Activated effector memory CD4-positive, alpha-beta T cell treated with Interleukin-2 at 50 U/mL for 16 hours (primary cell): ENCODE measurements at places on chromosomes 11 and 22.

DNA sequence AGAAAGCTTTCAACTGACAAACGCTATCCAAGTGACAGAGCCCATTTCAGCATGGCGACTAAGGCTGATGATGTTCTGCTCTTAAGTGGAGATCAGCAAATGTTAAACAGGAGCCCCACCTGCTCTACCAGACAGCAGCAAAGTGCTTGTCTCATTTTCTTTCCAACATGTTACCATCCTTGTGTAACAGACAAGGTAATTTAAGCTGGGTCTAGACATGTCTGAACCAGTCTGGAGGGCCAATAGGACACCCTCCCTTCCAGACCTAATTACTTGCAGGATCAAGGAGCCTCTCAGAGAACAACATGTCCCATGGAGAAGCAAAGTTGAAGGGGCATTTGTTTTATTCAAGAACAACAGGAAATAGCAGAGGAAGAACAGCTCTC is 3.9 kb upstream of the LMO2 start:
- DNase-seq = no peak

GRCh38 chr11:64711138-64711955 is 11.7 kb downstream of the NRXN2 start:
- no peak for DNase-seq

DNA sequence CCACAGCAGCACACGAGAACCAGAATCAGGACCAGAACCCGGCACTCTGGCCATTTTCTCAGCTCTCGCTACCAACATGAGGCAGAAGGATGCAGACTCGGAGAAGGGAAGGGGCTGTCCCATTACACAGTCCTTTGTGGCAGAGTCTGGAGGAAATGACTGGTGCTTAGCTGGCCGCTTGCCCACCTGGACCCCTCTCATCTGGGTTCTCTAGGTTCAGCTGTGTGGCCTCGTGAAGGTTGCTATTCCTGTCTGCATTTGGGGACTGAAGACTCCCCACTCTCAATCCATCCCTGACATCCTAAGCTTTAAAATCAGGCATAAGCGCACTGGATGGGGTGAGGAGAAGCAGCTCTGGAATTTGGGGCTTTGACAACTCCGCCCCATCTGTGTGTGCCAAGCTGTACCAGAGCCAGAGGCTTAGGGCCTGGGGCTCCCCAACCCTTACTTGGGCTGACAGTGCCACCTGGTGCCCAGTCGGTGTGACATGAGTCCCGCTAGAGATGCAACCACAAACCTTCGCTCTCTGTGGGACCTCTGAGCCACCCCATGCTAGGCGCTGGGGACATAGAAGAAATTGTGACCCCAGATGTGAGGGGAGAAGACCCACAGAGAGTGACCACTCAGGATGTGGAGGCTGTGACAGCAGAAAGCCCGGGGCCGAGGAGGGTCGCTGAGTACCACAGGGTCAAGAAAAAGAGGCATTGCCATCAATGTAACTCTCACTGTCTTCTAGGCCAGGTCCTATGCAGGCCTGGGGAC is 35.8 kb upstream of the FCHSD2 start:
- peak; percentile 64 for DNase-seq

GRCh38 chr11:62399172-62399877 is 19.5 kb upstream of the SCGB1A1 start:
- DNase-seq = no peak

DNA sequence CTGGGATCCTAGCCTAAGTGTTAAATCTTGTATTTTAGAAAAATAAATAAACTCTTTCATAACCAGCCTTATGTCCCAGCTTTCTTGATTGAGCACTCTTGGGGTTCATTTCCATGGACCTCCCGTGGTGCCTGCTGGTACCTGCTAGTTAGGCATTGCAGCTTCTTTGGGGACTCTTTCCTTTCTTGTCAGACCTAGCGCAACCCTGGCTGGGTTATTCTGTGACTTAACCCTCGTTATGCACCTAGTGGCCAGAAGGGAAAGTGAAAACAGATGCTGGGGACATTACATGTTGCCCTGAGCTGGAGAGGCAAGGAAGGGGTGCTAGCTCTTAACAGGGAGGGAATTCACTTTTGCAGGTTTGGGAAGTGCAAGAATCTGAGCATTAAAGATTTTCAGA is 46.8 kb downstream of the APIP start:
- DNase-seq = no peak

DNA sequence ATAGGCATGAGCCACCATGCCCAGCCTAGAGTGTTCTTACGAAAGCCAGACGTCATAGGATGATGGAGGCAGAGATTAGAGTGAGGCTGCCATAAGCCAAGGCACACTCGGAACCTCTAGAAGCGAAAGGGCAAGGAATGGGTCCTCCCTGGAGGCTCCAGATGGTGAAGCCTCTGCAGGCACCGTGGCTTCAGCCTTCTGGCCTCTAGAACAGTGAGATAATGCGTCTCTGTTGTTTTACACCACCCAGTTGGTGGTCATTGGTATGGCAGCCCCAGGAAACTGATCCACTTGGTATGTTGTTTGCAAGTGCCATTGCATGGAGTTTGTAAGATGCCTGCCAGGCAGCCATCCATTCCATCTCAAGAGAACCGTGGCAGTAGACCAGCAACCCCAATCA is 791.0 kb downstream of the TBC1D22A start:
- no peak for DNase-seq

DNA sequence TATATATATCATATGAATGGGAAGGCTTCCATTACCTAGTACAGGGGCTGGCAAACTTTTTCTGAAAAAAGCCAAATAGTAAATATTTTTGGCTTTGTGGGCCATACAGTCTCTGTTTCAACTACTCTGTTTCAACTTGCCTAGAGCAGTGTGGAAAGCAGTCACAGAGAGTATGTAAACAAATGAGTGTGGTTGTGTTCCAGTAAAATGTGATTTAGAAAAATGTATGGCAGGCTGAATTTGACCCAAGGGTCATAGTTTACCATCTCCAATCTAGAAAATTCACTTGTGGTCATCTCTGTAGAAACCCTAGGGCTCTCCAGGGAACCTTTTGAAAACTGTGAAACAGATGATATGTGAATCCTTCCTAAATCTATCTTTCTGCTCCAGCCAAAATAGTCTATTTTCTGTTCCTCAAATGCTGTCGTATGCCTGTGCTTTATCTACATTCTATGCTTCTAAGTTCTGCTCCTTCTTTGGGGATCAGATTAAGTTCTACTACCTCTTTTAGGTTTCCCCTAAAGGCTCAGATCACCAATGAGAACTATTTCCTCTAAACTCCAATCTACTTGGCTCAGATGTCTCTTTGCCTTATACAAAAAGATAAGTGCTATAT is 356.2 kb downstream of the METTL15 start:
- no peak for DNase-seq

DNA sequence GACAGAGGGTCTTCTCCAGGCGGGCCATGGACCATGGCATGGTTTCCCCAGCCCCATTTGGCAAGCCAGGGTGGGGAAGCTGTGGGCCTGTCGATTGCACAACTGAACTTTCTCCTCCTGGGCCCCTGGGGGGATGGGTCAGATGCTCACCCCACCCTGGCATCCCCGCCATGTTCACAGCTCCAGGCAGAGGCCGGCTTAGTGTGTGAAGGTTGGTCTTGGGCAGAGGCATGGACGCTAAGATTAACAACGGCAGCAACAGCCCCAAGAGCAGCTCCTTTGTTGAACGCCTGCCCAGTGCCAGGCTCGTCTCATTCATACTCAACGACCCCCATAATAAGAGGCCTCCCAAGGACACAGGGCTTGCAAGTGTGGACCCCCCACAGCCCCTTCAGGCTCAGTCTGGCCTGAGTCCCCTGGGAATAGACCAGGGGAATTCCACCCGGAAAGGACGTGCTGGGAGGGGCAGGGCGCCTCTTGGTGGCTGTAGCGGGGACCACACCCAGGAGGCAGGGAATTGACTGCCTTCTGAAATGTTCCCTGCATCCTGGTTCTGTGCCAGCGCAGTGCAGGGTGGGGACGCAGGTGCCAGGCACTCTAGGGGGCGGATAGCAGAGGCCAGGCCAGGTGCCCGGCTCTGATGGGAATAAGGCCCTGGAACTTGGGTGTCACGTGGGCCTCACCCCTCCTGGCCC is 8.3 kb downstream of the TSPO start:
- no peak for DNase-seq

DNA sequence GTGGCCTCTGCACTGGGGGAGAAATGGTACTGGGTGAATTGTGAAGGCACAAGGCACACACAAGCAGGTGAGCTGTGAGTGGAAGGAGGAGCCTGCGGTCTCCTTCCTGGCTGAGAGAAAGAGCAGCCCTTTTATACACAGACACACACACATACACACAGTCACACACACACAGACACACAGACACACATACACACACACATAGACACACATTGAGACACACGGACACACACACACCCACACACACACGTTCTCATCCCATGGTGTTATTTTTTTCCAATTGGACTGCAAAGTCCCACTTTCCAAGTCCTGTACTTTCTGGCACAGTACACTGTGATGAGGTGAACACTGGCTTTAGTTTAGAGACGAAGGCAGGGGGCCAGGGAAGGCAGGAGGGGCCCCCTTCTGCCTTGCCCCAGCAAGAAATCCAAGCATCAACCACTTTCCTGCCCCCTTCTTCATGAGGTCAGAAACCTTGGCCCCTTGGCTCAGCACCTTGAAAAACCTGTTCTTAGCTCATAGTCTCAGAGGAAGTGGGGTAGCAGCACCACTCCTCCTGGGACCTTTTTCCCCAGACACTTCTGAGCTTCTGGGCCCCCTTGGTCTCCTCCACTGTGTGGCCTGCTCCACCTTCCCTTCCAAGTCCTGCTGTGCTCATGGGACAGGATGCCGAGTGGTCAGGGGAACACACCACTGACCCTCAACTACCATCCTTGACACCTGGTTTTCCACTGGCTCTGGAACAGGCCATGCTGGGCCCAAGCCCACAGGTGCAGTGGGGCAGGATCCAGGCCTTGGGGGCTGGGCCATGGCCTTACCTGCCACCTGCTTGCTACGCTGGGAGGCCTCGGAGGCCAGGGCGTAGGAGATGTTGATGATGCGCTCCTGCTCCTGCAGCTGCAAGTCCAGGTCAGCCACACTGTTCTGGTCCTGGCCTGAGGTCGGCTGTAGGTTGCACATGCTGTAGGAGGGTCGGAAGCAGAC is 43.8 kb downstream of the C11orf58 start:
- no peak for DNase-seq

GRCh38 chr11:15622231-15622890 is 507.6 kb downstream of the INSC start:
- no peak for DNase-seq

- no peak for DNase-seq
These were observed 29.9 kb upstream of the SMIM38 start for GRCh38 chr11:69125861-69126260.

GRCh38 chr22:45554040-45554406 is 51.3 kb downstream of the FBLN1 start:
- no peak for DNase-seq

DNA sequence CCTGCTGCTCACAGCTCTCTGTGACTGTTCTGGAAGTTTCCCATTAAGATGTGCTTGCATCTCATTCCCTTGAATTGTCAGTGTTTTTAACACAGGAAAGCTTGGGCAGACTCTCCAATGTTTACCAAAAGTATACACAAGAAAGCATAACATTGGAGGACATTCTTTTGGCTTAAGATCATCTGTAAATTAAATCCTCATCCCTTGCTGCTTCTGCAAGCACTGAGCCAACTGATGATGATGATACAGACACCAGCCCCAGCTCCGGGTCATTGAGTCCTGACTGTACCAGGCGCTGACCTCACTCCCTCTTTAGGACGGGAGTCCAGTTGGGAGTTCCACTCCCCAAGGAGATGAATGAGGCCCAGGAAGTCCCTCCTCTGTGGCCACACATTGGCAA is 23.8 kb downstream of the CD82 start:
- no peak for DNase-seq

- DNase-seq = no peak
These were observed 43.5 kb downstream of the SIK2 start for GRCh38 chr11:111645657-111646316.

DNA sequence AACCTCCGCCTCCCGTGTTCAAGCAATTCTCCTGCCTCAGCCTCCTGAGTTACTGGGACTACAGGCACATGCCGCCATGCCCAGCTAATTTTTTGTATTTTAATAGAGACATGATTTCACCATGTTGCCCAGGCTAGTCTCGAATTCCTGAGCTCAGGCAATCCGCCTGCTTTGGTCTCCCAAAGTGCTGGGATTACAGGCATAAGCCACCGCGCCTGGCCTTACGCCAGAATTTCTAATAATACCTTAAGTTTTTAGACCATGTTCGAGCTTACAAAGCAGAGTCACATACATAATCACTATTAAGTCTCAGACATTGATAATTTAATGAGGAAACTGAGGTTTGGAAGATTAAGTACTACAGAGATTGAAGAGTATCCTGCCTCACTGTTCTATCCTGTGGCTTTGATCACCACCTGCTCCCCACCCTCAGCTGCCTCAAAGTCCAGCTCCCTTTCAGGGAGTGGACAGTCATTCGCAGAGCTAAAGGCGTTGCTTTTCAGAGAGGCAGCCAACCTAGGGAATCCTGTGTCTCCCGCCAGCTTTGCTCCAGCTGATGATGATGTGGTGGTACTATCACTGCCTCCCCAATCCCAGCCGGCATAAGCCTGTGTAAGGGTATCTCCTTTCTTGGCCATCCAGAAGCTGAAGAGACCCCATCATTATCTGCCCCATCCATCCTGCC is 7.7 kb downstream of the UBASH3B start:
- DNase-seq = no peak

- no peak for DNase-seq
These were observed 28.7 kb downstream of the TMPRSS6 start for GRCh38 chr22:37080838-37081237.

- DNase-seq = peak; percentile 41
These were observed 869 bp upstream of the EIF4ENIF1 start for GRCh38 chr22:31490496-31490925.

DNA sequence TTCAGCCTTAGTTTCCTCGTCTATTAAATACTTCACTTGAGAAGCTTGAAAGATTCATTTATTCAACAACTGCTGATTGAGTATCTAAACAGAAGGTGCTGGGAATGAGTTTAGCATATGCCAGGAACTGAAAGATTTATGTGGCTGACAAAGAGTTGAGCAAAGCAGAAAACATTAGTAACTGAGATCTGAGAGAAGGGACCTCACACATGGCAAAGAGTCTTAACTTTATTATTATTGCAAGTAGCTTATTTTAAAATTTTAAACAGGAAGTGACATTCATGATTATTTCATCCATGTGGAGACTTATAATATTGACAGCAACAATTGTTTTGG is 133.6 kb downstream of the CASP12 start:
- no peak for DNase-seq
